AG08395 (cell line): ENCODE measurements at places on chromosomes 3 and 15.

DNA sequence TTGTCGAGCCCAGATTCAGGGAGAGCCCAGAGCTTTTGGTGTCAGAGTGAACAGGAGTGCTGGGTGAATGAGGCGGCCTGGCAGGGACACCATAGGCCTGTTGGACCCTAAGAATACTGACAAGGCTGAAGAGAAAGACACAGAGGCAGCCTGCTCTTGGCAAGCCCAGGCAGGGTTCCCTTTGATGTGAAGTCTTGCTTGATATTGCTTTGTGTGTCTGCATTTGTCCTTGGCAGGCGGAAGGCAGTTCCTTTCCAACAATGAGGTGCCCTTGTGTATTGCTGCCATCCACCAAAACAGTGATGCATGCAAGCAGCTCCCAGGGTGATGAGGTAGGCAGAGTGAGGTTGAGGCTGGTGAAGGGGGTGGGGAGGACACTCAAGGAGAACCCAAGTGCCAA, 152.7 kb upstream of the TSC22D2 start:
- DNase-seq = no peak

- DNase-seq = no peak
These were observed 285.1 kb upstream of the CDIN1 start for GRCh38 chr15:36294359-36294758.

DNA sequence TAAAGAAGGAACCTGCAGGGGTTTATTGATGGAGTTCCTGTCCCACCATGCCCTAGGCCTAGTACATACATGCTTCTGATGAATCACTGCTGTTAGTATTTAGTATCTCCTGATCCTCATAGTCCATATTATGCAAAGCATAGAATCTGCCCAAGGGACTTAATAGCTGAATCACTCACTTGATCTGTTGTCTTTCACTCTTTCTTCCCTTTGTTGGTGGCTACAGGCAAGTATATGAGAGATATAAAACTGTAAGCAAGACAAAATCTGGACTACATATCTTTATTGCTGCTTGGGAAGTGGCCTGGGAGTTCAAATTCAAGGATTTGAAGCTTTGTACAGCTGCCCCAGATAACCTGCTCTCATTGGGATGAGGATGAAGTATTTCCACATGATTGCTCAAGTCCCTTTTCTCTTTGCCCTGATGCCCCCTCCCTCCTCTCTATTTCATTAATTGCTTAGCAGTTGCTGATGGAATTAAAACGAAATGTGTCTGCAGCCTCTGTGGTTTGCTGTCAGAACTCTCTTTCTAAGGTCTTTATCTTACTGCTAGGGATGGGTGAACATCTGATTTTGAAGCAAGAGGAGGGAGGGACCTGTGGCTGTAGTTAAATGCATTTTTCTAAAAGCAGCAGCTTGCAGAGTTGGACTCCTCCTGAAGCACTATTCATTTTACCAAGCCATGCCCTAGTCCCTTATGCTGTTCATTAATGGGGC, 114.1 kb downstream of the ZNF609 start:
- DNase-seq = peak; percentile 14

- DNase-seq = peak; percentile 46
These were observed 5.2 kb upstream of the EBLN2 start for GRCh38 chr3:73056014-73056844.

- no peak for DNase-seq
These were observed 3.5 kb downstream of the RFTN1 start for GRCh38 chr3:16509721-16510619.

DNA sequence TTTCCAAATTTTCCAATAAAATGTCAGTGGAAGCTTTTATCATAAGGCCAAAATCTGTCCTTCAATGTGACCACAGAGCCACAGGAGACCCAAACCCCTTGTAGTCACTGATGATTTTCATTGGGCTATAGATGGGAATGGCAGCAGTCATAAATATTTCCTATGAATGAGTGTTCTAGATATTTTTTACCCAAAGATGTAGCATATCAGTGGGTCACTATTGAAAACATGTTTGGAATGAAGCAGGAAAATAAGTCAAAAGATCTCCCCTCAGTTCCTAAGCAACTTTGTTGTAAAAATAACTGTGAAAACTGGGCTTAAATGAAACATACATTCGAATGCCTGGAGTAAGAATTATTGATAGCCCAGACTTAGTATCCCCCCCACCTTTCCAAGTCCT, 49.0 kb downstream of the NKIRAS1 start:
- no peak for DNase-seq

DNA sequence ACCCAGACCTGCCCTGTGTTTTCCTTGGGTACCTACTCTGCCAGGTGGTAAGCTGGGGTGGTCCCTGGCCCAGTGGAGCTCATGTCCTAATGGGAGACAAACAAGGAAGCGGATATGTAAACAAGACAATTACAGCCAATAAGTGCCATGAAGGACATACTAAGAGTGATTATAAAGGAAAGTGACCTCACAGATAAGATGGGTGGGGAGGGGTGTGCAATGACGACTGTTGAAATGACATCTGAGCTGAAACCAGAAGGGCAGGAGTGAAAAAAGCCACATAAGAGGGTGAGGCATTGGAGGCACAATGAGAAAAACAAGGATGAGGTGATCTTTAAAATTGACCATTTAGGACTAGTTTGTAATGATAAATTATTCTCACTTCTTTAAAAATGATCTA, 336.2 kb upstream of the IL12A start:
- no peak for DNase-seq

DNA sequence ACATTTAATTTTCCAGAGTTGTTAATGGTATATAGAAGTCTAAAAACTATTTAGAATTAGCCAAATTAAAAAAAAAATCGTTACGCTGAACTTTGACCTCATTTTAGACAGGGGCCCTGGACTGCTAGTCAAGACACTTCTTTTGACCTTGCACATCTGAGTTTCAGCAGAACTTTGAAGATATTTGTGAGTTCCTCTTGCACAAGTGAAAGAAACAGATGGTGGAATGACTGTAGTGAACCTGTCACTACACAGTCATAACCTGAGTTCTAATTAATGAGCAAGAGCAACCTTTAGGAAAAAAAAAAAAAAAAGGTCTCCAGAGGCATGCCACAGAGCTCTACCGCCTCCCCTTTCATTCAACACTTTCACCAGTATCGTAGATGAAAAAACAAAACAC, 5.3 kb downstream of the MYO5C start:
- DNase-seq = no peak

DNA sequence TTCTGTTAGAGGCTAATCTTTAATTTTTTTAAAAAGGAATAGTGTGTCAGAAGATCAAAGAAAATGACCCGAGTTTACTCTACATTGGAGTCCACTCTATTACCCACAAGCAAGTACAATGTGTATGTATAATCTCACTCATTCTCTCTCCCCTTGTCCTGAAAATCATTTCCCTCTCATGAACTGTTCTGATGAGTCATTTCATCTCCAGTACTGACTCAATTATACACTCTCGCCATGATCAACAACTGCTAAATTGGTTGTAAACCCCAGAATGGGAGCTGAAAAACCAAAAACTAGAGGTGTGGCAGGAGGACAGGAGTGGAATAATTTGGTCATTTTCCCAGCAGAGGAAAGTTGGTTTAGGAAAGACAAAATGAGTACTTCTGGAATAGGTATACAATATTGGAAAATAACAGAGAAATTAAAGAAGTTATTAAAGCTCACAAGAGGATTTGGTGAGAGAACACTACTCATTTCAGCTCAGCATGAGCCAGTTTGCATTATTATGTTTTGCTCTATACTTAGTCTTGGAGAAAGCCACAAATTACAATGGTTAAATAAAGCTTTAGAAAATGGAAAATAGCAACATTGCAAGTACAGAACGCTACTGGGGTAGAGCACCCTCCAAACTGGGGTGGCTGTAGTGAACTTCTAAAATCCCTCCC, 144.3 kb upstream of the PFN2 start:
- DNase-seq = peak; percentile 46

DNA sequence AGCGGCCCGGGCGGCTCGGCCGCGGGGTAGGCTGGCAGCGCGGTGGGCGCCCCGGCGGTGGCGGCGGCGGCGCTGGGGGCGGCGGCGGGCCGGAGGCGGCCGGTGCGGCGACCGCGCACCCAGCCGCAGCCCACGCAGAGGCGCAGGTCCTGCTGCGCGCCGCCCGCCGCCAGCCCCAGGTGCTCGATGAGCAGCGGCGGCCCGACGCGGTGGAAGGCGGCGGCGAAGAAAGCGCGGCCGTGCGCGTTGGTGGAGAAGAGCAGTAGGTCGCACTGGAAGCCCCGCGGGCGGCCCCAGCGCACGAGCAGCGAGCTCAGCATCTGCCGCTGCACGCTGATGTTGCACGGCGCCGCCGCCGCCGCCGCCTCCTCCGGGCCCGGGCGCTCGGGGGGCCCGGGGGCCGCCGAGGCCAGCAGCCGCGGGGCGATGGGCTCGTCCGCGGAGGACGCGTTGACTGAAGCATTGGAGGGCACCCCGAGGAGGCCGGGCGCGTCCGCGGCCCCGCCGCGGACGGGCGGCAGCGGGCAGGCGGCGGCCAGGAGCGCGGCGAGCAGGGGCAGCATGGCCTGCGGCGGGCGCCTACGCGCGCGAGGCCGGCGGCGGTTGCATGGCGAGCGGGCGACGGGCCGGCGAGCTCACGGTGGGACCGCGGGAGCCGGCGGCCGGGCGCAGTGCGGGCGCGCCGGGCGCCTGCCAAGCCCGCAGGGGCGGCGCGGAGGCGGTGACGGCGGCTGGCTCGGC, 452 bp downstream of the TMEM158 start:
- DNase-seq = no peak

- no peak for DNase-seq
These were observed 30.3 kb downstream of the TPM1 start for GRCh38 chr15:63072809-63073277.

GRCh38 chr15:31062911-31063310, 38.6 kb downstream of the TRPM1 start:
- DNase-seq = peak; percentile 21
